ENCODE measurements at places on chromosomes 3 and 15.
A peak's percentile ranks its signal among the peaks of the same experiment; 100 is the strongest.

DNA sequence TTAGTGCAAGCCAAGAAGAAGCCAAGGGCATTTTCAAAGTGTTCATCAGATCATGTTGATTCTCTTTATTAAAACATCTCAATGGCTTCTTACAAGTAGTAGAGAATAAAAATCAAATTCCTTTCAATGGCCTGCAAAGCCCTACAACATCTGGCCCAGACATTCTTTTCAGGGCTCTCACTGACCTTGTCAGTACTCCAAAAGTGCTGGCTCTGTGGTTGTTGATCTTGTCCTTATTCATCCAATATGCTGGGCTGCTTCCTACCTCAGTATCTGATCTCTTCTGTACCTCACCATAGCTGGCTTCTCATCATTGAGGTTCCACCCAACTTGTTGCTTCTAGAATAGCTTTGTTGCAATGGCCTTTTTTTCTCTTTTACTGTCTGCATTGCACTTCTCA lies 74.0 kb upstream of the SAMMSON start:
- DNase-seq: no peak

- peak; percentile 17 for DNase-seq
Measured at GRCh38 chr15:78092261-78093041, at the start of gene SH2D7. Gene SH2D7 (plus strand): TSS chr15:78092561. CDS start chr15:78092585, 24 bp downstream.

- peak; percentile 42 for DNase-seq
Measured at GRCh38 chr15:35013370-35013769, 25.3 kb upstream of the ZNF770 start.

- no peak for DNase-seq
Measured at GRCh38 chr3:4447295-4447999, 19.6 kb downstream of the SUMF1 start.

- no peak for DNase-seq
Measured at GRCh38 chr15:99303907-99304306, 52.6 kb downstream of the LRRC28 start.

All from cardiac muscle cell (in vitro differentiated cells and primary cell).